ENCODE measurements at places on chromosomes 12 and 14.

GRCh38 chr12:62934239-62934798 is 631 bp downstream of the PPM1H start:
- no peak for DNase-seq

- no peak for DNase-seq
Measured at GRCh38 chr12:128444598-128444997, 177.6 kb downstream of the TMEM132C start.

- DNase-seq, result no peak
Measured at GRCh38 chr14:101992708-101993107, 28.3 kb downstream of the DYNC1H1 start.

DNA sequence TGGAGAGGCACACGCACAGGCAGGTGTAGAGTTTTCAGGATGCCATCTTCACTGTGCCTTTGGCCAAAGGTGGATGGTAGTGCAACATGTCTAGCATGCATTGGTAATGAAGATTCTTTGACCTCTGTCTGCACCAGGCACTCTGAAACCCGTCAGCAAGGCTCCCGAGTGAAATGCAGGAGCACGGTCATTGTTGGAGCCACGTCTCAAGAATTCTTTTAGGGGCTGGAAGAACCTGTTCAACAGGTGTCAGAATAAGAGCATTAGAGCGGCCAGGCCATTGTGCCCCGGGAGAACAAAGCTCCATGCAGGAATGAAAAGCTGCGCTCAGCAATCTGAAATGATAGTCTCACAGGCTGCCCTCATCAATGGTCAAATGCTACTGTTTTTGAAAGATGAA is 40.2 kb upstream of the DICER1 start:
- DNase-seq, result no peak

GRCh38 chr14:90381999-90382451 is 14.8 kb upstream of the CALM1 start:
- DNase-seq, result no peak

DNA sequence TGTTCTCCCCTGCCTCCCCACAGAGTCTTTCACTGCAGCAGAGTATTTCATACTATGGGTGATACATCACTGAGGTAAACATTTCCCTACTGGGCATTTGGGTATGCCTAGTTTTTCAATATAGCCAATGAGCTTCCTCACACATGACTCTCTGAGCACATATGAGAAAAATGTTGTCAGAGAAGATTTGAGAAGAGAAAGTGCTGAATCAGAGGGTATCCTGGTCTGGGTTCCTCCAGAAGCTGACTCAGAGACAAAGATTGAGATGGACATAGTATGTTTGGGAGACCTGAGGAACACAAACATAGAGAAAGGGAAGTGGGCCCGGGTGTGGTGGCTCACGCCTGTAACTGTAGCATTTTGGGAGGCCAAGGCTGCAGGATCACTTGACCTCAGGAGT is 12.6 kb downstream of the SLC8B1 start:
- DNase-seq, result peak; percentile 87

GRCh38 chr14:59376686-59377085 is 88.5 kb downstream of the GPR135 start:
- DNase-seq, result no peak

- peak; percentile 74 for DNase-seq
Measured at GRCh38 chr14:102659797-102660196, 67.3 kb downstream of the RCOR1 start.

DNA sequence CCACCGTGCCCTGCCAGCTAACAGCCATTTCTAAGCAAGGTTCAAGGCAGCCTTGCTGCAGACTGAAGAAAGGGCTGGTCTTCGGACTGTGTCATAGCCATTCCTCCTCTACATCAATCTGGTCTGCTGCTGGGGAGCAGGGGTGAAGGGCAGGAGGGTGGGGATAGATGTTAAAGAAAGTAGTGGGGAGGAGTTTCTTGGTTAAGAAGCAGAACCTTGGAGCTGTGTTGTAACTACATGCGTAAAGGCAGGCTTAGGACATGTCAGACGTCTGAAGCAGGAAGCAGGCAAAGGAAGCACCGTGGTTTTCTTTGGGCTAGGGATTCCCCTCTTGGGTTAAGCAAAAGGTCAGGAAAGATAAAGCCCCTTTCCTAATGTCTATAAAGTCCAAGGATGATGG is 18.1 kb upstream of the NEK9 start:
- peak; percentile 79 for DNase-seq

- DNase-seq, result no peak
Measured at GRCh38 chr12:98814254-98814653, 169.2 kb downstream of the APAF1 start.

GRCh38 chr12:13093191-13093847 is 10.1 kb downstream of the GSG1 start:
- no peak for DNase-seq

DNA sequence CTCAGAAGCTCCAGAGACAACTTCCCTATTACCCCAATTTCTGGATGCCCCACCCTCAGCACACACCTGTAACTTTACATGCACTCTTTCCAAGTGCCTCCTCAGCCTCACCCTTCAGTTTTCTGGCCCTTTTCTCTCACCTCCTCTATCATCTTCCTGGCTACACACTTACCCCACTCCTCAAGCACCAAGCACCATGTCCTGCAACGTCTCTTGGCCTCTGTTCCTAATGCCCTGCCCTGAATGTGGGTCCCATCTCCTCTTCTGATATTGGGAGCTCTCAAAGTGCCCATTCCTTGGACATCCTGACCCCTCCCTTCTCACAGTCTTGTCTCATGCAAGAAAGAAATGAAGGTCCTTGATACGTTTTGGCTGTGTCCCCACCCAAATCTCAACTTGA is 1.2 kb downstream of the KRT72 start:
- no peak for DNase-seq

DNA sequence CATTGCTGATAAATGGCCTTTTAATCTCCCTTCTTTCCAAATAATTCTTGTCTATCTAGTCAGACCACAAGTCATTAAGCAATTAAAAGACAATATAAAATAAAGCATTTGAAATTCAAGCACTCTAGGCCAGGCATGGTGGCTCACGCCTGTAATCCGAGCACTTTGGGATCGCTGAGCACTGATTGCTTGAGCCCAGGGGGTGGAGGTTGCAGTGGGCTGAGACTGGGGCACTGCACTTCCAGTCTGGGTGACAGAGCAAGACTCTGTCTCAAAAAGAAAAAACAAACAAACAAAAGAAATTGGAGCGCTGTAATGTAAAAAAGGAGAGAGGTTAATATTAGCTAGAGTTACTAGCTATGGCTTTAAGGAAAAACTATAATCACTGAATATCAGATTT is 30.5 kb upstream of the CSRP2 start:
- DNase-seq, result no peak

DNA sequence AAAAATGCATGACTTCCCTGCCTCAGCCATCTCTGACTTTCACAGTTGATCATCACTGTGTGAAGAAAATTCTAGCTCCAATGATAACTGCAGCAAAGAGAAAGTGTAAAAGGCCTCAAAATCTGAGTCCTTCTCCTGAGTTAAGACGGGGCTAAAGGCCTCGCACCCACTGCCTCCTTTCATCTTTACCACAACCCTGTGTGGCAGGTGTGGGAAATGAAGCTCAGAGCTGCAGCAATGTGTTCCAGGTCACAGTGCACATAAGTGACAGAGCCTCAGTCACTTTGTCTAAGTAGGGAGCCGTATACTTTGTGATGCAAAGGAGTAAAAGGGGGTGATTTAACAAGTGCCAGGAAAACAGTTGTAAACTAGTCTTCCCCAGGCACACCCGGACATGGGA is 144.7 kb upstream of the TMCC3 start:
- DNase-seq, result no peak

DNA sequence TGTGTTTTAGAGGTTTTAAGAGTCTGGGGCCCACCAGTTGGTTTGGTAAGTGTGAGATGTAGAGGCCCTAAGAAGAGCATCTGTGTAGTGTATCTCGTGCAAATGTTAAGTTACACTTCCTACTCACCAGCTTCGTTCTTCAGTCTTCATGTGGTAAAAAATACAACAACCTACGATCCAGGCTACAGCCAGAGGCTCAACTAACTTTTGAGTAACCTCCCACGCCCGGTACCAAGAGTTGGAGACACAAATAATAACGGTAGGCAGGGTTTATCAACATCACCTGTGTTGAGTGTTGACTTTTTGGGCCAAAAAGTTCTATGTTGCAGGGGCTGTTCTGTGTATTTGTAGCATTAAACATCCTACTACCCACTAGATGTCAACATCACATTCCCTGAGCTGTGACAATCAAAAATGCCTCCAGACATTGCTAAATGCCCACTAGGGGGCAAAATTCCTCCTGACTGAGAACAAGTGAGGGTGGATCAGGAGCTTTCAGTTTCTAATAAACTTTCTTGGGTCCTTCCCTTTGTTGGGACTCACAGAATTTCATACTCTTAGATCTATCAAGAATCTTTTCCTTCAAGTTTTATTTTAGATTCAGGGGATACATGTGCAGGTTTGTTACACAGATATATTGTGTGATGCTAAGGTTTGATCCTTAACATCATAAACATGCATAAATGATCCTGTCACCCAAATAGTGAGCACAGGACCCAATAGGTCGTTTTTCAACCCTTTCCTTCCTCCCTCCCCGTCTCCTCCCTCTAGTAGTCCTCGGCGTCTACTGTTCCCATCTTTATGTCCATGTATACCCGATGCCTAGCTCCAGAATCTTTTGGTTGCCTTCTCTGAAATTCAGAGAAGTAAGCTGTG is 94.7 kb downstream of the SLC2A13 start:
- peak; percentile 89 for DNase-seq

- no peak for DNase-seq
Measured at GRCh38 chr14:104580961-104581360, 1.4 kb downstream of the C14orf180 start.

DNA sequence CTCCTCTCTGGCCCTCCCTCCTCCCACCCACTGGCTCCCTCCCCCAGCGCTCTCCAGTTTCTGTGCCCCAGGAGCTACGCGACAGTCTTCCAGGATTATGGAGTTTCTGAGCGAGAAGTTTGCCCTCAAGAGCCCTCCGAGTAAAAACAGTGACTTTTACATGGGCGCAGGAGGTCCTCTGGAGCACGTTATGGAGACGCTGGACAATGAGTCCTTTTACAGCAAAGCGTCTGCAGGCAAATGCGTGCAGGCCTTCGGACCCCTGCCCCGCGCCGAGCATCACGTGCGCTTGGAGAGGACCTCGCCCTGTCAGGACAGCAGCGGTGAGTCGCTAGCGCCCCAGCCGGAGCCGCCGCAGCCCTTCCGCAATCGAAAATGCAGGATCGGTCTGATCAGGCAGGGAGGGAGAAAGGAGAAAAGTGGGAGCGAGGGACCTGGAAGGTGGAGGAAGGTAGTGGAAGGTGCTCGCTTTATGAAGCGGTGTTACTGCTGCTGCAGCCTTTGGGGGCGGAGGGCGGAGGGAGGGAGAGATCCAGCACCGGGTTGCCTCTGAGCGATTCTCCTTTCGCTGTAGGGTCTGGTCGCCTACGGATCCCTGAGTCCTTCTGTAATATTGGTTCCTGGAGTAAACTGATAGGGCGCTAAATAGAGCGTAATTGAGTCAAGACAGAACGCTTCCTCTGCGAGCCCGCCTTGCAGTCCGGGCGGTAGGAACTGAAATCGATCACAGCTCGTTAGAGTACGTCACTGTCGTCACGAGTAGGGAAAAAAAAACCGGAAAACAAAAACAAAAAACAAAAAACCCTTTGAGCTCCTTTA is at the start of gene ALX1:
ALX1 (plus strand) TSS at position 56 of the 819 bp plus-strand sequence; CDS start at position 98, 42 bp downstream.
- peak; percentile 80 for DNase-seq

DNA sequence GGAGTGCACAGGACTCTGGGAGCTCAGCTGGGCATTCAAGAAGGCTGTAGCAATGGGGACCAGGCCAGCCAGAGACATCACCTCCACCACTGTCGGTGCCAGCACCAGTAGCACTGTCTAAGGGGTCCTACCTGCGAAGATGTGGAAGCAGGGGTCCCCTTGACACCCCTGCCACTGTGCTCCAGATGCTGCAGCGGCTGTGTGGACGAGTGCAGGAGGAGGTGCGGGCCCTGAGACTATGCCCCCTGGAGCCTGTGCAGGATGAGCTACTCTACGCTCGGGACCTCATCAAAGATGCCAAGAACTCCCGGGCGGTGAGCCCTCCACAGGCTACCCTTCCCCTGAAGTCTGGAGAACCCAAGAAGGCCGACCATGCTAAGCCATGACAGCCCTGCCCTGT is 8.6 kb downstream of the CARMIL3 start:
- no peak for DNase-seq

GRCh38 chr14:29814156-29815015 is 113.3 kb downstream of the PRKD1 start:
- DNase-seq, result peak; percentile 28

GRCh38 chr14:85175556-85175955 is 354.4 kb upstream of the FLRT2 start:
- DNase-seq, result peak; percentile 59

GRCh38 chr12:128056136-128056801 is 210.7 kb upstream of the TMEM132C start:
- no peak for DNase-seq

GRCh38 chr14:68919129-68919927 is 59.8 kb downstream of the ACTN1 start:
- no peak for DNase-seq

DNA sequence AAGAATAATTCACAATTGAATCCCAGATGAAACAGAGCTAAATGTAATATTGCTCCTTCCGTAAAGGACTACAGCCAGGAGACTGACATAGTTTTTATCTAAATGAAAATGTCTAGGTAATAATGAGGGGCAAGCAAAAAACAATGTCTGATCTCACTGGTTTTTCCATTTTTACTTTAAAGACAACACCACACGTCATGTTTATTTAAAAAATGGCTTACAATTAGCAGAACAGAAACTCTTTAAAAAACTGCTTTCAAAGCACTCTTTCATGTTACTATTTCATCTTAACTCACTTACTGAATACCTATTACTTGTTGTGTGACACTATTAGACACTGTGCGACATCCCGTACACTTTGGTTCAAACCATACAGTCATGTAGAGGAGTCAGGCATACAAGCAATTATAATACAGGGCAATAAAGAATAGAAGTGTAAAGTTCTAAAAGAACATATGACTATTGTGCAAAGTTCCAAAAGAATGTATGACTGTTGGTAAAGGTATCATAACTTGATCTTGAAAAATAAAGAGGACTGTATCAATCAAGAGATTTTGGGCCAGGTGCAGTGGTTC is 9.1 kb downstream of the BTBD7 start:
- no peak for DNase-seq

DNA sequence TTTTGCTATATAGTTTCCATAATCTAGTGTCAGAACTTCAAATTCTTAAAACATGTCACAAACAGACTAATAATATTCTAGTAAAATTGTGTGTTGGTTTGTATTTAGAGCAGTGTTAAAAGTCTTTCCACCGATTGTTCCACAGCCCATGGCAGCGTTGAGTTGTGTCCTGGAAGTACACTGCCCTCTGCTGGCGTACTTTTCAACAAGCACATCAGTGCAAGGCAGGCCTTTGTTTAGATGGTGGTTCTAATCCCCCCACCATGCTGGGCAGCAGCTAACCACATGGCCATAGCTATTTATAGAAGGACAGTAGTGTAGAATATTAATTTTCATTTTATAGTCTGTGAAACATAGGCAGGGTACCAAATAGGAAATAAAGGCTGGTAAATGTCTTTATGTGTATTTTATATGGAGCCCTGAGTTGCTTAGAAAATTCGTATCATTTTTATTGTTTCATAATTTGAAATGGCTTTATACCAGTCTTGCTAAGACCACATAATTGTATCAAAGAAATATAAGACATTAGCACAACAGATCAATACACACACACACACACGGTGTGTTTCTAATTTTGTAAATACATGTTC is 235.4 kb downstream of the SEC23A start:
- DNase-seq, result peak; percentile 92

Measured in choroid plexus epithelial cell (primary cell).